Fibroblast of lung (primary cell): ENCODE measurements at places on chromosomes 7 and 10. TPM values are rescaled to one million over a fixed set of nuclear protein-coding genes. Genes with fewer than 3 reads are reported as not detected.

The PAX4 gene
- total RNA-seq: not detected in 2 replicates

The BPGM gene
- total RNA-seq: 19.0 and 25.8 TPM in 2 replicates

DNA sequence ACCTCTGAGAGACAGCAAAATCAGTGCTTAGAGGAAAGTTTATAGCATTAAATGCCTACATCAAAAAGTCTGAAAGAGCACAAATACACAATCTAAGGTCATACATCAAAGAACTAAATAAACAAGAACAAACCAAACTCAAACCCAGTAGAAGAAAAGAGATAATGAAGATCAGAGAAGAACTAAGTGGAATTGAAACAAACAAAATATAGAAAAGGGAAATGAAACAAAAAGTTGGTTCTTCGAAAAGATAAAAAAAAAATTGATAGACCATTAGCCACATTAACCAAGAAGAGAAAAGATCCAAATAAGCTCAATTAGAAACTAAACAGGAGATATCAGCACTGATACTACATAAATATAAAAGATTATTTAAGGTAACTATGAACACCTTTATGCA, 280.0 kb upstream of the NRG3 start:
- no peaks in the 10 kb centered on the region for H3K4me1 ChIP-seq
- no peaks in the 10 kb centered on the region for H3K36me3 ChIP-seq
- H3K27me3 ChIP-seq: no peaks in the 10 kb centered on the region
- H3K4me3 ChIP-seq: no peak overlapping the region
- DNase-seq: no peak

DNA sequence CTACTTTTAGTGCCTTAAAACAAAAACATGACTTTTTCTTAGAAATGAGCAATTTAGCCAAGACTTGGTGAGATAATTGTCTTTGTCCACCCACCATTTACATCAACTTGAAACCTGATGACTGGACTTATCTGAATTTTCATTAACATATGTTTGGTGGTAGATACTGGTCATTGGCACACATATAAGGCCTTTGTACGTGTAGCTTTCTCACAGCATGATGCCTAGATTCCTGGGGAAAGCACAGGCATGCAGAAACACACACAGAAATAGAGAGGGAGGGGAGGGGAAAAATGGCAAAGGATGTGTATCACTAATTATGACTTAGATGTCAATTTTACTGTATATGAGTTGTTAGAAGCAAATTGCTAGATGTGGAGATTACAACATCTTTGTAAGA, 488.4 kb downstream of the NXPH1 start:
- no peak overlapping the region for H3K27ac ChIP-seq
- no peak overlapping the region for H3K4me3 ChIP-seq
- no peaks in the 10 kb centered on the region for H3K27me3 ChIP-seq
- no peaks in the 10 kb centered on the region for H3K4me1 ChIP-seq
- no peak for DNase-seq
- H3K36me3 ChIP-seq: no peaks in the 10 kb centered on the region

DNA sequence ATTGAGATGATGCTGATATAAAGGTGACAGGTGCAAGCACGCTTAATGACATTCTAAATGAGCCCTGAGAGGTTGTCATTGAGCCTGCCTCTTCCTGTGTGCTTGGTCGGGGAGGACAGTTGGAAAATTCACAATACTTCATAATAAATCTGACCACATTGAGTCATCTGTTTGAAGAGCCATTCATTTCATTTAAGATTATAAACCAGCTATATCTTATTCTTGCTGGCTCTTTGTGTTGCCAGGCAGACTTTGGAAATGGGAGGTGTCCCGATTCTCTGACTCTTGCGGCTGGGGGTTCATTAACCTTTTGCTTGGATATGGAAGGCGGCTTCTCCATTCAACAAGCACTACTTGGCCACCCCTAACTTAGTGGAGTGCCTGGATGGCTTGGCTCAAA, 198.2 kb downstream of the FANK1 start:
- no peaks in the 10 kb centered on the region for H3K27me3 ChIP-seq
- peaks cover 3% of the 10 kb centered on the region for H3K4me1 ChIP-seq
- no peaks in the 10 kb centered on the region for H3K36me3 ChIP-seq
- H3K27ac ChIP-seq: no peak overlapping the region
- DNase-seq: peak; percentile 76

DNA sequence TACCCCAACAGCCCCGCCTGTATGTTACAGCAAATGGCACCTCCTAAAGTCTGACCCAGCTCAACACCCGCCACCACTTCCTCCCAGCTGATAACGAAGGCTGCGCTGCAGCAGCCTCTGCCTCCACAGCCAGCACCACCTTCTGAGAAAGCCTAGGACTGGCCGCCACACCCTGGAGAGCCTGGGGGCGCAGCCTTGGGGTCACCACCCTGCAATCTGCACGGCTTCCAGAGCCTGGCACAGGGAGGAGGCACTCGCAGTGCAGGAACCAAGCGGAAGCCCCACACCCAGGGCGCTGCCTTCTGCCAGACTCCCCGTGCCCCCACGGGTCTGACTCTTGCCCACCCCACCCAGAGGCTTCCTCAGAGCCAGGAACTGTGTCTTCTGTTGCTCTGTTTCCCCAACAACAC, 112.5 kb downstream of the MAD1L1 start:
- H3K4me1 ChIP-seq: peaks cover 2% of the 10 kb centered on the region
- DNase-seq: no peak

The CPED1 gene
- total RNA-seq: 84.0 and 196 TPM in 2 replicates

DNA sequence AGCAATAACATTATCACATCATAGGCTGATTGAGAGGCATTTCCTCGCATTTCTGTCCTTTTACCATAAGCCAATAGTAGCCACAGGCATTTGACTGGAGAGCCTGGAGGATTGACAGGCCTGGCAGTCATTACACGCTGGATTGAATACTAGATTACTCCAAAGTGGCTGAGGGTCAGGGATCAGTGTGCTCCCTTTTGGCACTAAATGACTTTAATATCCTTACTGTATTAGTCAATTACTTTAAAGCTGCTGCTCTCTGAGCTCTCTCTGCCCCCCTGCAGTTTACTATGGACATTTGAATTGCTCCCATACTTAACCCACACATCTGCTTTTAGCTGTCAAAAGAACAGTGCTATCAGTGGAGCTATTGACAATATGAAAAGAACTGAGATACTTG, 302.0 kb downstream of the TFEC start:
- no peak for DNase-seq
- no peaks in the 10 kb centered on the region for H3K4me1 ChIP-seq
- H3K27ac ChIP-seq: no peak overlapping the region
- no peaks in the 10 kb centered on the region for H3K27me3 ChIP-seq
- H3K4me3 ChIP-seq: no peak overlapping the region

The ANKRD22 gene
- total RNA-seq: under 0.01 and 0.17 TPM in 2 replicates

DNA sequence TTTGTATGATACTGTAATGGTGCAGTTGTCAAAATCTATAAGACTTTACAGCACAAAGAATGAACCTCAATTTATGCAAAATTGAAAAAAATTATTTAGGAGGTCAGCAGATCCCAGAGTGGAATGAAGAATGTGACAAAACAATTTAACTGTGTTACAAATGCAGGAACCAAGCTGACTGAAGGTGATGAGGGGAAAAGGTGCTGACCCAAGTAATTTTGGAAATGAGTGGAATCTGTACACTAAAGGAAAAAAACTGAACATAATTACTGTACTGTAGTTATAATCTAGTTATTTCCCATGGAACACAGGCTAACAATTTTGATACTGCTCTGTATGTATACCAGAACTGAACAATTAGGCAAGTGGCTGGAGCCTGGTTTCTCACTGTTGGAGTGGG, 31.2 kb upstream of the ZCCHC24 start:
- no peak overlapping the region for H3K4me3 ChIP-seq
- H3K27ac ChIP-seq: no peak overlapping the region
- no peaks in the 10 kb centered on the region for H3K36me3 ChIP-seq
- H3K27me3 ChIP-seq: no peaks in the 10 kb centered on the region
- no peaks in the 10 kb centered on the region for H3K4me1 ChIP-seq

DNA sequence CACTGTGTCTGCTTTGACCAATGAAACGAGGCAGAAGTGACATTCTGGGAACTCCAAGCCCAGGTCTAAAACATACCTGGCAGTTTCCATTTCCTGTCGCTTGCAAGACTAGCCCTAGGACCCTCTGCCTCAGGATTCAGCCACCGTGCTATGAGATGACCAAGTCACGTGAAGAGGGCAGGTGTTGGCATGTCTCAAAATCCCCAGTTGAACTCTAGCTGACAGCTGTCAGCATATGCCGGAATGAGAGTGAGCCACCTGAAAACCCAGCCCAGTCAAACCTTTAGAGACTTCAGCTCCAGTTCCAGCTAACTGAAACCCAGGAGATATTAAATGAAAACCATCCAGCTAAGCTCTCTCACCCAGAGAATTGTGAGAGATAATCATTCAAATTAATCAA, 89.9 kb upstream of the PPP1R3A start:
- H3K4me3 ChIP-seq: no peak overlapping the region
- no peaks in the 10 kb centered on the region for H3K36me3 ChIP-seq
- DNase-seq: no peak
- no peak overlapping the region for H3K27ac ChIP-seq
- no peaks in the 10 kb centered on the region for H3K27me3 ChIP-seq

GRCh38 chr10:28833313-28833712, 156.0 kb downstream of the BAMBI start:
- no peak overlapping the region for H3K4me3 ChIP-seq
- no peak for DNase-seq
- no peaks in the 10 kb centered on the region for H3K27me3 ChIP-seq
- no peaks in the 10 kb centered on the region for H3K36me3 ChIP-seq
- H3K4me1 ChIP-seq: no peaks in the 10 kb centered on the region
- H3K27ac ChIP-seq: no peak overlapping the region

GRCh38 chr7:33903791-33904680, 1.3 kb upstream of the BMPER start:
- H3K27me3 ChIP-seq: no peaks in the 10 kb centered on the region
- peaks cover 16% of the 10 kb centered on the region for H3K4me1 ChIP-seq
- peak; percentile 42 for DNase-seq
- H3K27ac ChIP-seq: peak overlapping the region; percentile 88
- H3K4me3 ChIP-seq: peak overlapping the region; percentile 89

- H3K36me3 ChIP-seq: no peaks in the 10 kb centered on the region
- no peaks in the 10 kb centered on the region for H3K27me3 ChIP-seq
- H3K27ac ChIP-seq: no peak overlapping the region
- DNase-seq: no peak
Measured at GRCh38 chr10:120313715-120314114, 143.3 kb upstream of the PLPP4 start.

The CEP55 gene
- 2.1 and 19.0 TPM in 2 replicates for total RNA-seq

DNA sequence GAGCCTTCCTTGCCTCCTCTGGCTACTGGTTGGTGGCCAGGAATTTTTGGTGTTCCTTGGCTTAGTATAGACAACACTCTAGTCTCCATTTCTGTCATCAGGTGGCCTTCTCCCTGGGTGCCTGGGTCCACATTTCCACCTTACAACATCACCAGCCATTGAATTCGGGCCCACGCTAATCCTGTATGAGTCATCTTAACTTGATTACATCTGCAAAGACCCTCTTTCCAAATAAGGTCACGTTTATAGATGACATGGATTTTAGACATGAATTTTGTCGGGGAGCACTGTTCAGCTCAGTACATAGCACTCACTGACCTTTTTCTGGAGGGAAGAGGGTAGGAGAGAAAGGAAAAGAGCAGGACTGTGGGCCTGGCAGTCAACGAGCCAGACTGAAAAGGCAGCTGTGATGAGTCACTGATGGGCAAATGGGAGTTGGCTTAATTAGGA, 39.4 kb downstream of the MMRN2 start:
- H3K36me3 ChIP-seq: peaks cover 9% of the 10 kb centered on the region
- H3K4me3 ChIP-seq: no peak overlapping the region
- peak; percentile 68 for DNase-seq
- H3K4me1 ChIP-seq: no peaks in the 10 kb centered on the region
- no peak overlapping the region for H3K27ac ChIP-seq

DNA sequence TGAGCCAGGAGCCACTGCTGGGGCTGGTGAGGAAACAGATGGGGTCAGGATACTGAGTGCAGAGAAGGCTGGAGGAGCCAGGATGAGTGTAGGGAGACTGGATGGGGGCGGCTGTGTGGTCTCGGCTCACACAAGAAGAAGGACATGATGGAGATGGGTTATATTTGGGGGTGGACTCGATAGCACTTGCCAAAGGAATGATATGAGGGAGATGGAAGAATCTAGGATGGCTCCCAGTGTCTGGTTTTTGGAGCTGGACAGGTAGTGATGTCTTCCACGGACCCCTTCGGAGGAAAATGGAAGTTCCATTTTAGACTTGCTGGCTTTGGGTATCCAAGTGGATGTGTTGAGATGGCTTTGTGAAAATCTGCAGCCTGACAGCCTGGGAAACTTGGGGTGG, 83.9 kb downstream of the CDH23 start:
- H3K4me3 ChIP-seq: no peak overlapping the region
- no peaks in the 10 kb centered on the region for H3K4me1 ChIP-seq
- H3K27ac ChIP-seq: no peak overlapping the region

DNA sequence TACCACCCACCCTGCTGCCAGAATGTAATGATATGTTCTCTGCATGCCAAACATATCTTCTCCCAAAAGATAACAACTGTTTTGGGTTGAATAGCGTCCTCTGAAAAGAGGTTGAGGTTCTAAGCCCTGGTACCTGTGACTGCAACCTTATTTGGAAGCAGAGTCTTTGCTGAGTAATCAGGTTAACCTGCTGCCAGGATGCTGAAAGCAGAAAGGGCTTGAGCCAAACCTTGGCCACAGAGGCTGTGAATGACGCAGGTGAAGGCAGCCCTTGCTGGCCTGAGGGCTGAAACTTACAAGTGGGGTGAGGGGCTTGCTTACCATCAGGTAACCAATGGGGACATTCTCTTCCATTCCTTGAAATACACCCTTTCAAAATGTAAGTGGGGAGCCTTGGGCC, 151.8 kb upstream of the RHEB start:
- no peak for DNase-seq
- no peaks in the 10 kb centered on the region for H3K27me3 ChIP-seq
- H3K4me1 ChIP-seq: no peaks in the 10 kb centered on the region
- no peaks in the 10 kb centered on the region for H3K36me3 ChIP-seq
- no peak overlapping the region for H3K4me3 ChIP-seq

The TUBB8 gene
- not detected in 2 replicates for total RNA-seq

The EEPD1 gene
- 8.4 and 9.2 TPM in 2 replicates for total RNA-seq

- H3K4me1 ChIP-seq: peaks cover 7% of the 10 kb centered on the region
- H3K27me3 ChIP-seq: no peaks in the 10 kb centered on the region
- no peak for DNase-seq
- H3K4me3 ChIP-seq: no peak overlapping the region
- H3K27ac ChIP-seq: no peak overlapping the region
- H3K36me3 ChIP-seq: no peaks in the 10 kb centered on the region
Measured at GRCh38 chr7:143327903-143328302, 12.0 kb downstream of the CLCN1 start.

DNA sequence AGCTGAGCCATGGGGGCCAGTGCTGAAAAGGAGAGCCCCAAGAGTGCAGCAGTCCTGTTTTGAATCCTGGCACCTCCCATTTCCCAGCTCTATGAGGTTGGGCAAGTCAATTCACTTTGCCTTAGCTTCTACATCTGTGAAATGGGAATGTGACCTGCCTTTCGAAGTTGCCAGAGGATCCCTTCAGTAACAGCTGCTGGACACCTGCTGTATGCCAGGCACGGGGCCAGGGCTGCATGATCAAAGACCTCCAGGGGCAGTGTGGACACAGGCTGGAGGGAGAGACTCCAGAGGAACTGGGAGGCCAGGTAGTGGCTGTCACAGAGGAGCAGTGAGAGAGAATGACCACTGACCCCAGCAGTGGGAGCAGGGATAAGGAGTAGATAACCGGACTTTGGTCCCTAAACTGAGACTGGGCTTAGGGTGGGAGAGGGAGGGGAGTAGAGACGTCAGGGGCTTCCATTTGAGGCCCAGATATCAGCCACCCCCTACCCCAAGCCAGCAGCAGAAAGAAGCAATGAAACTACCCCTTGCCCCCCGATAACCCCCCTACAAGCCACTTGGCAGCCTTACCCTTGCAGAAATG, 45.2 kb downstream of the SRRM3 start:
- no peak overlapping the region for H3K27ac ChIP-seq
- H3K4me3 ChIP-seq: no peak overlapping the region
- DNase-seq: no peak
- H3K4me1 ChIP-seq: no peaks in the 10 kb centered on the region
